ENCODE measurements at places on chromosomes 1 and 21.

DNA sequence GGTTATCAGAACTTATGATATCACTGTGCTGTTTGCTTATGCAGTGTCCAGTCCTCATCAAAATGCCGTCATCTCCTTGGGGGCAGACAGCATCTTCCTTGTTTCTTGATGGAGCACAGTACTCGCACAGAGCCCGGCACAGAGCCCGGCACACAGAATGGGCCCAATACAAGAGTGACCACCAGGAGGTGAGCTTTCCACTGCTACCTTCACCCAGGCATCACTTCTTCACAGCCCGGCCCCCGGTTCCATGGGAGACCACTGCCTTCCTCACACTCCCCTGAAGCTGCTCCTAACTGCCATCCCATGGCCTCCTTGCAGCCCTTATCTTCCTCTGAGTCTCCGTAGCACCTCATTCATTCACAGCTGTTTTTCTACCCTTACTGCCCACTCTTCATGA, 94.0 kb downstream of the TNR start:
- DNase-seq = no peak

- DNase-seq = no peak
These were observed 25.6 kb downstream of the XCL2 start for GRCh38 chr1:168518201-168518689.

- DNase-seq = no peak
These were observed 97.8 kb upstream of the HNRNPU start for GRCh38 chr1:244962130-244962529.

GRCh38 chr1:167221126-167221737, 546 bp downstream of the POU2F1 start:
- DNase-seq = no peak

DNA sequence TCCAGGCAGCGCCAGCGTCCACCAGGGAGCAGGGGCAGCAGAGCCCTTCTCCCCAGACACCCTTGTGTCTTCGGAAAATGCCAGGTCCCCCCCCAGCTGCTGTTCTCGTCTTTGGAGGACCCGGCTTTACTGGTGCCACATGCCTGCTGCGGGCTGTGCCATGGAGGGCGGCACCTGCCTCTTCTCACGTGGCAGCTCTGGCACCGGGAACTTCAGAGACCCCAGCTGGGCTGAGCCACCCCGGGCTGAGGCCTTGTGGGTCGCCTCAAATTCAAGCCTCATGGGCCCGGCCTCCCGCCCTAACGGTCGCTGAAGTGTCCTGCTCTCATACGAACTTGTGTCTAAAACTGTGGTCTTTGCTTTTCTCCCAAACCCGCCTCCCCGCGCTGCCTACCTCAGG, 27.0 kb upstream of the C1orf159 start:
- DNase-seq = no peak

GRCh38 chr1:228691926-228692325, 43.4 kb upstream of the RHOU start:
- no peak for DNase-seq

- DNase-seq = no peak
These were observed 27.8 kb upstream of the RAP1GAP start for GRCh38 chr1:21696931-21697330.
